ENCODE measurements at places on chromosomes 16 and 17.

- no peak for DNase-seq
These were observed 76.5 kb upstream of the ZNF423 start for GRCh38 chr16:49932434-49932833.

GRCh38 chr17:48549914-48550501 is 5.1 kb upstream of the HOXB2 start:
- no peak for DNase-seq

GRCh38 chr17:30336369-30337171 is 2.7 kb upstream of the TMIGD1 start:
- DNase-seq: no peak

- DNase-seq: no peak
These were observed 20.1 kb downstream of the RAB40B start for GRCh38 chr17:82678265-82678891.

- no peak for DNase-seq
These were observed 24.6 kb upstream of the PABPN1L start for GRCh38 chr16:88891083-88891482.

DNA sequence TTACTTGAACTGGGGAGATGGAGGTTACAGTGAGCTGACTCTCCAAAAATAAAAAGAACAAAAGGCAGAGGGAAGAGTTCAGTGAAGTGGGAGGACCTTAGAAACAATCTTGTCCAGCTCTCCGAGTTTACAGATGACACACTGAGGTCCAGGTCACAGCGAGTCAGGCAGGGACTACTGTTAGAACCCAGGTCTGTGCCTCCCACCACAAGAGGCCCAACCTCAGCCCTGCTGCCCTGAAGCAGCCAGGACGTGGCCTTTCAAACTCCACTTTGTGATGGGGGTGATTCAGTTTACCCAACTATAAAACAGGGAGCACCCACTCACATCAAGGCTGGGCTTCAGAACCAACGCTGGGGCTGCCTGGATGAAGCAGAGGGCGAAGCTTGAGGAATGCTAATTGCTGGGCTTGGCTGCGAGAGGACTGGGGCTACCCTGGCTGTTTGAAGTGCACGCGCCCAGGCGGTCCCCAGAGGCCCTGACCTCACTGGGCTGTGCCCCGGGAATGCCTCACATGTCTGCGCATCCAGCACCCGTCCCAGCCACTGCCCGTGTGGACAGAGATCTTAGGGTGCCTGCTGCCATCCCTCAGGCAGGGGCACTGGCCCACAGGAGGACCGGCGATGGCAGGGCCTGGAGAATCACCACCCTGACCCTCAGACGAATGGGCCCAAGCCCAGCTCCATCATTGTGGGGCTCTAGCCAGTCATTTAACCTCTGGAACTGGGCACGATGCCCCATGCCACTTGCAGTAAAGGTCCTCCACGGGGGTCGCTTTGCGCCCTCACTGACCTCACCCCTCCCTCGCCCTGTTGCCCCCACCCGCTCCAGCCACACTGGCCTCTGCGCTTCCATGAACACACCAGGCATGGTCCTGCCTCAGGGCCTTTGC is 11.4 kb downstream of the SLC5A10 start:
- DNase-seq: no peak

GRCh38 chr16:85098565-85098964 is 13.7 kb downstream of the CIBAR2 start:
- no peak for DNase-seq

DNA sequence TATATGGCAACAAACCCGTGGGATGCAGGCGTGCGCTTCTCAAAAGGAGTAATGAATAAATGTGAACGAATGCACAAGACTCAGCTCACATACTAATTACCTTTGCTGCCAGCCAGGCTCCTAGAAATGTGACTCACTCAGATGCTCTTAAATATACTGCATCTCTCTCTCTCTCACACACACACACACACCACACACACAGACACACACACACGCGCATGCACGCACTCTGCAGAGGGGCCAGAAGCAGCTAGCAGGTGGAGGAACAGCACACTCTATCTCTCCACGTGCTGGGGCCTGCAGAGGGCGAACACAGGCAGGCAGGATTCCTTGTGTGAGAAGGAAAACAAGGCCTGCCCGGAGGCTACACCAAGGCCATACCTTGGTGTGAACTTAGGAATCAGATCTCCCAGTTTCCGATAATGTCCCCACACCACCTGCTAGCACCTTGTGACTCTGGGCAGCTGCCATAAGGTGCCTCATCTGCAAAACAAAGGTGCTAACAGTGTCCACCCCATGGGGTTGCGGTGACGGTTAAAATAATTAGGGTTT is 5.3 kb downstream of the GPRC5B start:
- DNase-seq: no peak

- DNase-seq: no peak
These were observed 1070.0 kb downstream of the CDH11 start for GRCh38 chr16:64051824-64052223.

DNA sequence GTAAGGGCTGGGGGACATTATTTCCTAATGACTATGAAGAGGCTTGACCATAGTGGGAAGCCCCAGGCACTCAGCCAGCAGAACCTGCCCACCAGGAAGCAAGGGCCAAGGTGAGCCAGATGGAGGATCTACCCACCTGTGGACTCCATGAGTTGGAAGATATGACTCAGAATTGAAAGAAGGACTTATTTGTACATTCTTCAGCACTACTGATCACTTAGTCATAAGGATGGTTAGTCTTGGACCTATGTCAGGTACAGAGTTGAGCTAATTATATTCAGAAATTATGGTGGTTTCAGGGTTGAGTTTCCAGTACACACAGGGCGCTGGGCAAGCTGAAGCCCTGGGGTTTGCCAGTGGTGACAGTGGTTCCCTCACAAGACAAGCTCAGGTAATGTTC is 24.0 kb upstream of the GRIN2A start:
- no peak for DNase-seq

- DNase-seq: no peak
These were observed 83.0 kb downstream of the EMP2 start for GRCh38 chr16:10497132-10498101.

GRCh38 chr17:38476549-38476948 is 48.3 kb downstream of the ARHGAP23 start:
- DNase-seq: no peak

- DNase-seq: no peak
These were observed 55.4 kb downstream of the JPH3 start for GRCh38 chr16:87657621-87658192.

GRCh38 chr16:23114131-23114904 is 34.9 kb downstream of the USP31 start:
- DNase-seq: no peak

- no peak for DNase-seq
These were observed 145.5 kb upstream of the SOX9 start for GRCh38 chr17:71975331-71975801.

DNA sequence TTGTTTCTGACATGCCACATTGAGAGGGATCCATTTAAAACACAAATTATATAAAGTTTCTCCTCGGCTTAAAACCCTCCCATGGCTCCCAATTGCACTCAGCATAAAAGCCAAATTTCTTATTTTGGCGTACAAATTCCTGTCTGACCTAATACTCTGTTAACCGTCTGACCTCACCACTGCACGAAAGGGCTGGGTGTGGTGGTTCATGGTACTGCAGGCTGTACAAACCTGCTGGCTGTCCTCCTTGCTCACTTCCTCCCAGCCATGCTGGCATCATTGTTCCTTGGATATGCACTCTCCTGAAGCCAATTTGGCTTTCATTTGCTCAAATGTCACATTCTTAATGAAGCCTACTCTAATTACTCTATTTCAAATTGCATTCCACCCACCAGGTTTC is 301.6 kb upstream of the C16orf82 start:
- DNase-seq: no peak

GRCh38 chr17:82551779-82552457 is 32.4 kb downstream of the FOXK2 start:
- DNase-seq: peak; percentile 54

DNA sequence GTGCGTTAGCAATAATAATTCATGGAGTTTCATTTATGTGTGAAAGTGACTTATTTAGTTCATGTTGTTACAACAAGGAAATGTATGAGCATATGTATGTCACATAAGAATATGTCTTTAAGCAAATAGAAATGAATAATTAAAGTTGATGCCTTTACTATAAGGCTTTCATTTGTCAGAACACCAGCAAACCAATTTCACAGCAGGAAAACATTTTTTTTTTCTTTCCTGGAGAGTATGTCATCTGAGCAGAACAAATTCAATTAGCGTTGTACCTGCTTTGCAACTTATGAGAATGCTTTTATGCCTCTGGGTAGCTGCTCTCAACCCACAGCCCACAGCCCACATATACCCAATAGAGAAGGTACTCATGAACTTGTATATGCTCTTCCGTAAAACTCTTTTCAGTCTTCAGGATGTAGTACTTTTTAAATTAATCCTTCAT is 26.3 kb upstream of the APOH start:
- no peak for DNase-seq

DNA sequence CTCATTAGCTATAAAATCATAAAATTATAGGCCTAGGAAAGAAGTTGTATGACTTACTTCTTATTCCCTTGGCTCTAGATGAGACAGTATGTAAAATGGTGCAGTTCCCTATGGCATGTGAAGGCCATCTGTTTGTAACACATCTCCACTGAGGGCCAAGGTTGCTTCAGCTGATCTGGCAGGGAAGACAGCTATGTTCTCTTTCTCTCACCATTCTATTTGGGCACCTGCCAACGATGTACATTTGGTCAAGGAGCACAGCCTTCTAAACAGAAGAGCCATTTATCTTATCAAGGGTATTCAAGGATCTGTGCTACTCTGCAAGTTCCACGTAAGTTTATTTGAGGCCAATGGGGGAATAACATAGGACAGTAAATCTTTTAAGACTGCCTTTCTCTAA is 129.8 kb upstream of the TOM1L1 start:
- DNase-seq: no peak

- DNase-seq: no peak
These were observed 77.2 kb upstream of the TNRC6A start for GRCh38 chr16:24652209-24652712.

DNA sequence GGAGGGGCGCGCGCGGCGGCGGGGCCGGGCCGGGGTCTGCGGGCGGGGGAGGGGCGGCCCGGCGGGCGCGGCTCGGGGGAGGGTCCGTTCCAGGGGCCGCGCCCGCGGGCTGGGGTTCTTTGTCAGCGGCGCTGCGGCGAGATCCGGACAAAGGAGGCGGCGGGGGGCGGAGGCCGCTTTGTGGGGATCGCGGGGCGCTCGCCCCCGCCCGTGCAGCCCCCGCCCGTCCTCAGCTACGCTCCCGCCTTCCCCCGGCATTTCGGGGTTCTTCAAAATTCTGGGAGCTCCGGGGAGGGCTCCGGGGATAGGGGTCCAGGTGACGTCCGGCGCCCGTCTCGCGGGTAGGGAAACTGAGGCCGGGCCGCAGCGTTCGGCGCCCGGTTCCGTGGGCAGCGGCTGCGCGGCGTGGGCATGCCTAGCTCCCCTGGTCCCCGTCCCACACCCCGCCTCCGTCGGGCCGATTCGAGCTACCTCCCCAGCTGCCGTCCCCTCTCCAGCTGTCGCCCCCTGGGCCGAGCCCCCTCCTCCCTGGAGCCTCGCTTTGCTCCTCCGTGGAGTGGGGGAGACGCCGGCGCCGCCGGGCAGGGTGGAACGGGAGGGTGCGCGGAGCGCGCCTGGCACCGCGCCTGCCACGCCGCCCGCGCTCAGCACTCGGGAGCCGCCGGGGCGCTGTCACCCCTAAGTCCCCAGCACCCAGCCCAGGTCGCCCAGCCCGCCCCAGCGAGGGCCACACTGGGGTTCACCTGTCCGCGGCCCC is 546 bp downstream of the SNN start:
- no peak for DNase-seq

DNA sequence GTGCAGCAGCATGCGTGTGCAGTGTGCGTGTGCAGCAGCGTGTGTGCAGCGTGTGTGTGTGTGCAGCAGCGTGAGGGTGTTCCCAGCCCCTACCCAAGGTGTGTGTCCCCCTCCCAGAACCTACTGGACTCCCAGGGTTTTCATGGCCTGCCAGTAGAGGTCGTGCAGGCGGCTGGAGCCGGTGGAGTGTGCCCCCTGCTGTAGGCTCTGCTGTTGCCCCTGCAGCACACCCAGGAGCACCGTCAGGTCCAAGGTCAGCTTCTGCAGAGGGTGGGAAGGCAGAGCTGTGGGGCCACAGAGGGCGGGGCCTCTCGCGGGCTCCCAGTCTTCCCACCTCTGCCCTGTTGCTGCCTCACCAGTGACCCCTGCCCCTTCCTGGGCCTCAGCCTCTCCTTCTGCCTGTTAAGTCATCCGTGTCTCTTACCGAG is 14.9 kb downstream of the MYBBP1A start:
- no peak for DNase-seq

DNA sequence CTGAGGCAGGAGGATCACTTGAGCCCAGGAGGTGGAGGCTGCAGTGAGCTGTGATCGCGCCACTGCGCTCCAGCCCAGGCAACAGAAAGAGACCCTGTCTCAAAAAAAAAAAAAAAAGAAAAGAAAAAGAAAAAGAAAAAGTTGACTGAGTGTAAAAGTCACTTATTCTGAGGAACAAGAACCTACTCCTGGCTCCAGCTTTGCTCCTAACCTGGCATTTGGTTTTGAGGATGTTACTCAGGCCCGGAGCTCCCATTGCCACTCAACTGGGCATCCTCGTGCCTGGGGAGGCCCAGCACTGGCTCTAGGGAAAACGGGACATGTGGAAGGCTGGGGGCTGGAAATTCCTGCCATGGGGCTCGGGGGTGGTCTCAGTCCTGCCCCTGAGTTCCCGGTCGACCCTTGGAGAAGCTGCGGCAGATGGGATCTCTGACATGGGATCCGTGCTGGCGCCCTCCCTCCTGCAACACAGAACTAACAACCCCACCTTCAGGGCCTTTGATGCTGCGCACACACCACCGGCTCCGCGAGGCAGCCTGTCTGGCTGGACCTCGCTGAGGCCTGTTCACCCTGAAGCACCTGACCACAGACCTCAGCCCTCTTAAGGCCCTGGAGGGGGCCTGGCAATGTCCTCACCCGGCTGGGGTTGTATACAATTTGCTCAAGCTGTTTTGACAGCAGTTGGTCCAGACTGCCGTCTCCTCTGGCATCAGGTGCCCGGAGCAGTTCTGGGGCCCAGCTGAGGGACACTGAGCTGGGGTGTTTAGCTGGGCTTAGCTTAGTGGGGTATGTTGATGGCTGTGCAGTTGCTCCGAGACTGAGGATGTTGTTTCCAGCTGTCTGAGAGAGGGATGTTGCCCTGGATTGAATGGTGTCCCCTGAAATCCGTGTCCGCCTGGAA is 12.3 kb downstream of the CD7 start:
- no peak for DNase-seq

GRCh38 chr17:12631076-12631475 is 34.6 kb upstream of the MYOCD start:
- DNase-seq: no peak

- no peak for DNase-seq
These were observed 3.9 kb downstream of the SPATA20 start for GRCh38 chr17:50550661-50551432.

GRCh38 chr16:2328428-2328827 is 12.1 kb downstream of the ABCA3 start:
- DNase-seq: no peak

DNA sequence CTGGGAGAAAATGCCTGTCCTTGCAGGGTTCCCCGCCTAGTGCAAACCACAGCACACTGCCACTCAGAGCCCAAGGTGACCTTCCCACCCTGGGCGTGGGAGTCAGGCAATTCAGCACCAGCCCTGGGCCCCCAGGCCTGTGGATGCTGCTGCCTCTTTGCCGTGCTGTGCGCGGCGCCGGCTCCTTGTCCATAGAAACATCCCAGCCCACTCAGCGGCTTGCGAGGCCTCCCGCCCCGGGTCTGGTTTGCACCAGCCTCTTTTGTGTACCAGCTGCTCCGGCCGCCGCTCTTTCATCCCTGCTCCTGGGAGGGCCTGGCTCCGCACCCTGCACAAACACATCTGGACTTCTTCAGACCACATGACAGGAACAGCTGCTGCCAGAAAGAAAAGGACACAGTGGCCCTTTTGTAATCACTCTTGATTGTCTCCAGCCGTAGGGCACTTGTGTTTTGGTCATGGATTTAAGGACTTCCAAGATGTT is 75.4 kb upstream of the SDK2 start:
- no peak for DNase-seq
